ENCODE measurements at places on chromosomes 3 and 15. TPM values are rescaled to one million over a fixed set of nuclear protein-coding genes. Genes with fewer than 3 reads are reported as not detected.

DNA sequence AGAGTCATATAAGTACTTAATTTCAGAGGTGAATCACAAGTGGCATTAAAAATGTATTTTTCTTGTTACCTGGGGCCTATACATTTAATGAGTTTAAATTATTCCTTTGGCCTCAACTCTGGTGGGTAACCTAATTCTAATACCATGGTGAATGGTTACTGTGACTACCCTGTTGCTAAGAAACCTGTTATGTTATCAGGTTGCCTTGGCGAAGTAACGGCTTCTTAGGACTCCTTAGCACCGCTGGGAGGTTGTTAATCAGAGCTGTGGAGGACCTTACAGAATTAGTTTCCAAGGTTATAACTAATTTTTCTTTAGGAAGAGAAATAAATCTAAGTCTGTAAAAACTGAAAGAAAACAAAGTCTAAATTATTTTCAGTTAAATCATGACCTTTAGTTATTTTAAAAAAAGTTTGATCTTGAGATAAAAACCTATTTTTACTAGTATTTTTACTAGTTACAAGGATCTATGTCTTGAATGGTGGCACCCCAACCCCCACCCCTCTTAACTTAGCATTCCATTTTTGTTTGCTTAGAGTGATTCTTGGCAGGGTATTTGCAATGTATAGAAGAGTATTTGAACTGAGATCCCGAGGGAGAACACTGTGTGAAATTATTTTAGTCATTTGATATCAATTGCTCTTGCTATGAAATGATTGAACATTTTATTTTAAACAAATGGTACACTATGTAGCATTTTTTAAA lies 155.5 kb downstream of the FNDC3B start:
- no peak for DNase-seq

- peak; percentile 39 for DNase-seq
Measured at GRCh38 chr15:74725845-74726773, 781 bp upstream of the CYP1A1 start.

GRCh38 chr3:39299279-39299678 lies 19.4 kb upstream of the CX3CR1 start:
- DNase-seq = no peak

DNA sequence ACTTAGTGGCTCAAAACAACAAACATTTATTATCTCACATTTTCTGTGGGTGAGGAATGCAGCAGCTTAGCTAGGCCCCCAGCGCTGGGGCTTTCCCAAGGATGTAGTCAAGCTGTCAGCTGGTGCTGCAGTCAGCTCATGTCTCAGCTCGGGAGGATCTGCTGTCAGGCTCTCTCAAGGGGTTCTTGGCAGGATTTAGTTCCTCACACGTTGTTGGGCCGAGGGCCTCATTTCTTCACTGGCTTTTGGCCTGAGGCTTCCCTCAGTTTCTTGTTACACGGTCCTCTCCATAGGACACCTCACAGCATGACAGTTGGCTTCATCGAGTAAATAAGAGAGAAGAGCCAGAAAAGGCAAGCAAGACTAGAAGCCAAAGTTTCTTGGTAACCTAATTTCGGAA lies 13.7 kb upstream of the U2SURP start:
- no peak for DNase-seq

DNA sequence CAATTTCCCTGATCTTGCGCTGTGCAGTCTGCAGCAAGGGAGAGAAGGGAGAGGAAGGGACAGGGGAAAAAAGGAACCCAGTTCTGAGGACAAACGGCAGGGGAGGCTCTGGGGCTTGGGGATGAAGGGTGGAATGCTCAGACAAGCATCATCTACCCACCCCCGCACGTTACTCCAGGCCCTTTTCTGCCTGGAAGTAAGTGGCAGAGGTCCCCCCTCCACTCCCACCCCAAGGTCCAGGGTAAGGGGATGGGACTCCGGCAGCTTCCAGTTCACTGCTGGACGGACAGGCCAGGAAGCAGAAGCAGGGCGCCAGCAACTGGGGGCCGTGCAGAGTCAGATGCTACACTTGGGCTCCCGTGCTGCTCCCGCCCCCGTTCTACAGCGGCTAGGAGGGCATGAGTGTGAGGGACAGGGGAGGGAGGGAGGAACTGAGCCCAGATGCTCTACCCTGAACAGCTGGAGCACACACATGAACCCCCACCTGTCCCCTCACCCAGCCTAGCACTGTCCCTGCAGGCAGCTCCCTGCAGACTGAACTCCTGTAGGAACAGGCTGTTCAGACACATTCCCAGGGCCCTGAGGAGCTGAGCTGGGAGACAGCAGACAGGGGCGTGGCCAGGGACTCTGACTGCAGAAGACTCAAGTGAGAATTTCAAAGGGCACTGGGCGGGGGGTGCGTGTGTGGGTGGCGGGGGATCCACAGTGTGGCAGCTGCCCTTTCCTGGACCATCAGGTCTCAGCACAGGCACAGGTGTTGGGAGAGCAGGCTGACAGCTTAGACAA lies 59.7 kb downstream of the SENP2 start:
- no peak for DNase-seq

GRCh38 chr3:65597952-65598413 lies 440.7 kb downstream of the MAGI1 start:
- DNase-seq = no peak

- no peak for DNase-seq
Measured at GRCh38 chr3:54818486-54818885, 109.4 kb downstream of the LRTM1 start.

GRCh38 chr3:55647670-55648069 lies 160.6 kb upstream of the WNT5A start:
- DNase-seq = no peak

GRCh38 chr3:72160351-72160750 lies 375.4 kb upstream of the PROK2 start:
- DNase-seq = no peak

DNA sequence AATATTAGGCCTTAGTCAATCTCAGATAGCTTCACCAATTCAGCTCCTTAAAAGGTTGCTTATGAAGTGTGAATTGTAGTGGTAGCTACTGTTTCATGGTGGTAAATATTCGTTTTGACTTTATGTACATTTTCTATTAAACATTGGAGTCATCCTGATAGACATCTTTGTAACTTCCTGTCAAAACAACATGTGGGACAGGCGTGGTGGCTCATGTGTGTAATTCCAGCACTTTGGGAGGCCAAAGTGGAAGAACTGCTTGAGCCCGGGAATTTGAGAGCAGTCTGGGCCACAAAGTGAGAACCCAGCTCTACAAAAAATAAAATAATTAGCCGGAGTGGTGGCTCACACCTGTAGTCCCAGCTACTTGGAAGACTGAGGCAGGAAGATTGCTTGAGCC lies 2.0 kb upstream of the TRIM59 start:
- no peak for DNase-seq

Gene ZMYND10
- 0.97 TPM for total RNA-seq

Gene RNF168
- total RNA-seq = 31.1 TPM

Measured in CD8-positive, alpha-beta memory T cell (primary cell).